Airway epithelial cell (primary cell): ENCODE measurements at places on chromosomes 3 and 15. TPM values are rescaled to one million over a fixed set of nuclear protein-coding genes. Genes with fewer than 3 reads are reported as not detected.

Gene OXTR
- total RNA-seq = 0.63 and 0.65 TPM in 2 replicates

Gene RBMS3
- total RNA-seq = 9.4 and 28.3 TPM in 2 replicates

Gene NR1D2
- total RNA-seq = 5.5 and 6.3 TPM in 2 replicates

Gene SLC22A14
- total RNA-seq = not detected in 2 replicates

Gene MST1R
- 13.3 and 19.9 TPM in 2 replicates for total RNA-seq

Gene TMEM108
- not detected in 2 replicates for total RNA-seq

Gene LRRC31
- total RNA-seq = not detected in 2 replicates

Gene CPLX3
- not detected in 2 replicates for total RNA-seq

Gene ZNF710
- 20.0 and 20.3 TPM in 2 replicates for total RNA-seq

Gene PP2D1
- total RNA-seq = not detected in 2 replicates

Gene PDCD7
- 23.2 and 25.7 TPM in 2 replicates for total RNA-seq

Gene MYL3
- not detected in 2 replicates for total RNA-seq

Gene EBLN2
- total RNA-seq = 0.51 and 1.2 TPM in 2 replicates

Gene PRR23E
- not detected in 2 replicates for total RNA-seq

Gene HDGFL3
- total RNA-seq = 35.9 and 48.4 TPM in 2 replicates

Gene CDHR4
- total RNA-seq = not detected in 2 replicates

Gene MELTF
- 10.5 and 14.3 TPM in 2 replicates for total RNA-seq

Gene CHRNA5
- total RNA-seq = 2.5 and 6.4 TPM in 2 replicates

Gene PLA1A
- total RNA-seq = not detected in 2 replicates

Gene SCAANT1
- not detected in 2 replicates for total RNA-seq

Gene CEP19
- total RNA-seq = 0.71 and 1.2 TPM in 2 replicates

Gene SEMA6D
- 0.14 and 0.49 TPM in 2 replicates for total RNA-seq

Gene ACKR4
- total RNA-seq = 0.19 TPM in 1 of 2 replicates, not detected in the other

Gene SLC12A1
- not detected in 2 replicates for total RNA-seq

Gene GCNT3
- 4.2 and 5.6 TPM in 2 replicates for total RNA-seq

Gene CACNA1D
- total RNA-seq = 0.14 TPM in 1 of 2 replicates, not detected in the other
